Iris pigment epithelial cell (primary cell): ENCODE measurements at places on chromosomes 4 and X.
A peak's percentile ranks its signal among the peaks of the same experiment; 100 is the strongest.

DNA sequence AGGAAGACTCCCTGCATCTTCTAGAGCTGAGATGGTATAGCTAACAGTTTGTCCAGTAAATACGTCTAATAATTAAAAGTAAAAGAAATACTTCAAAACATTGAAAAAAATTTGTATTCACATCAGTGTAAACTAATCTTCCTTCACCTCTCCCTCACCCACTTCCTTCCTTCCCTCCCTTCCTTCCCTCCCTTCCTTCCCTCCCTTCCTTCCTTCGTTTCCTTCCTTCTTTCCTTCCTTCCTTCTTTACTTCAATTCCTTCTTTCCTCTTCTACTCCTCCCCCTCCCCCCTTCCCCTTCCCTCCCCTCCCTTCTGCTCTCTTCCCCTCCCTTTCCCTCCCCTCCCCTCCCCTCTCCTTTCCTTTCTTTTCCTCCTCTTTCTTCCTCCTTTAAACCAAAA is 103.7 kb downstream of the POU4F2 start:
- DNase-seq, result no peak

GRCh38 chrX:72532366-72532765 is 40.3 kb downstream of the HDAC8 start:
- DNase-seq, result peak; percentile 47

- DNase-seq, result no peak
Observed at GRCh38 chr4:87532907-87533306, 3.7 kb upstream of the SPARCL1 start.

DNA sequence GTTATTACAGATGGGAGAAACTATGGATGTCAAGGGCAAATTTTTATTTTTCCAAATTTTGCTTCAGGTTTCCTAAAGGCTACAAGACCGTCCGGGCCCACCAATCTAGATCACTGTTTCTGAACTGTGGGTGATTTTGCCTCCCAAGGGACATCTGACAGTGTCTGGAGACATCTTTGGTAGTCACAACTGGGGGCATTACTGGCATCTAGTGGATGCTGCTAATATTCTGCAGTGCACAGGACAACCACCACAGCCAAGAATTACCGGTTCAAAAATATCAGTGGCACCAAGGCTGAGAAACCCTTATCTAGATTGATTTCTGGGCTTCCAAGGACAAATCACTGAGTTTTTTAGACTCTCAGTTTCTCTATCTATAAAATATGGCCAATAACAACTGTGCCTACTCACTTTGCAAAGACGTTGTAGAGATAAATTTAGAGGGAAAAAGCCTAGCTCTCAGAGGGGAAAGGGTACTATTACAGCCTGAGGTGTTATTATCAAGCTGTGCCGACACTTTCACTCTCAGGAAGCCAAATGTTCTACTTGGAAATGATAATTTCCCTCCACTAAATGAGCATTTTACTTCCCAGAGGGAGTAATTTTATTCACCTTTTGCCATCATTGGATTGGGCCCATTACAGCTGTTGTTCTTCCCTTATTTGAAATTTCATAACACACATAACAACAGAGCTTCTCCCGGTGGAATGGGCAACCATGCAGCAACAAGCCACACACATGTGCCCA is 442.1 kb downstream of the CENPC start:
- no peak for DNase-seq

DNA sequence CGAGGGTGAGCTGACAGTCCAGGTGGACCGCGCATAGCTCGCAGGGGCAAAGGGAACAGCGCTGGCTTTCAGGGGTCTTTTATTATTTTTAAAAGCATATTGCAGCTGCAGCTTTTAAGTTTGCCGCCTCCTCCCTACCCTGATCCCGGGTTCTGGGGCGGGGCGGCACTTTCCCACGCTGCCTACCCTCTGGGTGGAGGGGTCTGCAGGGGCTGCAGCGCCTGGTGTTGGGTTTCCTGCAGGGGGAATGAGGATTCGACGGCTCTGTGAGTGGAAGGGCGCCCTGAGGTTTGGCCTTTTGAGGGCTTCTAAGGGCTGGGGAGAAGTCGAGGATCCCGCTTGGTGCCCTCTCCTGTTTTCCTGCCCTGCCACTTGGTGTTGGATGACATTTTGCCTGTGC is 80.7 kb upstream of the SCML1 start:
- no peak for DNase-seq

GRCh38 chr4:113524096-113524495 is 237.4 kb downstream of the CAMK2D start:
- DNase-seq, result no peak

DNA sequence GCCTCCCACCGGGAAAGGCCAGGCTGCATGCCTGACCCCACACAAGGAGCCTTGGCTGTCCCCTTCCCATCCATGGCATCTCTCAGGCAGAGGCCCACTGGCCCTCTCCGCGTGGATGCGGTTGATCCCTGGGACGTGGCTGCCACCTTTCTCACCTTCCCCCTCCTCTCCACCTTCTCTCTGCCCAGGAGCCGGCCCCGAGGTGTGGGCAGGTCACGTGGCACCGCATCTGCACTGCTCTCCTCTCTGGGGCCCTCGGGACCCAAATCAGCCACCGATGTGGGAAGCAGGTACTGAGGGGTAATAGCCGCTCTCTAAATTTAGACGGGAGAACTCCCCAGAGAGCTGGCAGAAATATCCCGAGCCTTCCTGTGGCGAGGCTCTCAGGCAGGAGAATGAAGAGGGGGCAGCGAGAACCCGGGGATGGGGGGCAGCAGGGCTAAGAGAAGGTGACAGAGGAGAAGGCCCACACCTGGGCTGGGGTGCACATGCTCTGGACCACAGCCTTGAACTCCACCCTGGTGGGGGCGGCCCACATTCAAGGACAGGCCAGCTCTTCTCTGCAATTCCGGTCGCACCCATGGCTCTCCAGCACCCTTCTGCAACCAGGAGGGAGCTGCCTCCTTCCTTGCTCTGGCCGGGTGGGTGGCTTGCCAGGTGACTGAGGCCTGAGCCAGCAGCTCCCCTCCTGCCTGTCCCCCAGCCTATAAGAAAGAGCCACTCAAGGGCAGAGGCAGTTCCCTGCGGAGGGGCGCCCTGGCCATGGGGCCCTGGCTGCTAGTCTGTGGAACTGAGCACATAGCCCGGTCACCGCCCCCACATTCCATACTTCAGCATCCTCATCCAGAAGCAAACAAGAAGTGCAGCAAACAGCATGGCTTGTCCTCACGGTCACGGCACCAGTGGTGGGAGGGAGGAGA is 9.6 kb upstream of the DUSP9 start:
- no peak for DNase-seq

GRCh38 chrX:104697294-104697693 is 131.3 kb downstream of the IL1RAPL2 start:
- DNase-seq, result no peak

DNA sequence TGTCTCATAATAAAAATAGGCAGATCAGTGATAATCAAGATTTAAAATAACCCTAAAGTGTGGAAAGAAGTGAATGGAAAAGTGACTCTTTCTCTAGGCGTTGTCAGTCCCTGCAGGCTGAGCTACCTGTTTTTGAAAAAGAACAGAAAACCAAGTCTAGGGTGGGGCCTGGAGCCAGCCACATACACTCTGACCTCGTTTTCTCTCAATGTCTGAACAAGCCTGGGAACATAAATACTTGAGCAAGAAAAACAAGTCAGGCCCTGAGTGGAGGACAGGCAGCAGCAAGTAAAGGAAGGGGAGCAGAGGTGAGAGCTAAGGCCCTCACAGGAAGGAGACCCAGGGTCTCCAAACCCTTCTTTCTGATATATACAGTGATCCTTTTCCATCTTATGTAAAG is 91.7 kb upstream of the HPF1 start:
- no peak for DNase-seq

DNA sequence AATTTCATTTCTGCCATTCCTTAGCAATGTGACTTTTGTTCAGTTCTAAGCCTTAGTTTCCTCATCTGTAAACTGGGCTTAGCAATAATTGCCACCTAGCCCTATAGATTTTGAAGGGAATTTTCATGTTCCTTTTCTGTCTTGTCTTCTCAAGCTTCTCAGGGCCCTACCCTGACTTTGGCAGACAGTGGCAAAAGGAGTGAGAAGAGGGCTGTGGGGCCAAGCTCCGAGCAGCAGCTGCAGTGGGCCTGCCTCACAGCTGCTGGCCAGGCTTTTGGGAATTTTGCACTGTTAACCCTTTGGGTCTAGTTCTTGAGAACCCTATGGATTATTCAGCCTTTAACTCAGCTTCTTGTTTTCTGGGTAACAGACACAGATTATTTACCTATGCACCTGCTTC is 67.6 kb upstream of the IGSF1 start:
- no peak for DNase-seq

DNA sequence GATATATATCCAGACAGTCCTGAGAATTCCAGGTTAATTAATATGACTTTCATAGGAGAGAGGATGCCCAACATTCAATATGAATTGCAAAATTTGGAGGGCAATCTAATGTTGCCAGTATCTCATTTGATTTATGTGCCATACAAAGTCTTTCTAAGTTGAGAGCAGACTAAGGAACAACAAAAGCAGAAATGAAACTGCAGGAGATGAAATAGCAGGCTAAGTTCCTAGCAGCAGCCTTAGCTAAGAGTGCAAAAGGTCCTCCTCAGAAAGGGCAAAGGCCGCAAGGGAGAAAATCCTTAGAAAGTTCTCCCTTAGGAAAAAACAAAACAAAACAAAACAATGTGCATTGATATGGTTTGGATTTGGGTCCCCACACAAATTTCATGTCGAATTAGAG is 602.9 kb upstream of the HTR2C start:
- DNase-seq, result no peak

DNA sequence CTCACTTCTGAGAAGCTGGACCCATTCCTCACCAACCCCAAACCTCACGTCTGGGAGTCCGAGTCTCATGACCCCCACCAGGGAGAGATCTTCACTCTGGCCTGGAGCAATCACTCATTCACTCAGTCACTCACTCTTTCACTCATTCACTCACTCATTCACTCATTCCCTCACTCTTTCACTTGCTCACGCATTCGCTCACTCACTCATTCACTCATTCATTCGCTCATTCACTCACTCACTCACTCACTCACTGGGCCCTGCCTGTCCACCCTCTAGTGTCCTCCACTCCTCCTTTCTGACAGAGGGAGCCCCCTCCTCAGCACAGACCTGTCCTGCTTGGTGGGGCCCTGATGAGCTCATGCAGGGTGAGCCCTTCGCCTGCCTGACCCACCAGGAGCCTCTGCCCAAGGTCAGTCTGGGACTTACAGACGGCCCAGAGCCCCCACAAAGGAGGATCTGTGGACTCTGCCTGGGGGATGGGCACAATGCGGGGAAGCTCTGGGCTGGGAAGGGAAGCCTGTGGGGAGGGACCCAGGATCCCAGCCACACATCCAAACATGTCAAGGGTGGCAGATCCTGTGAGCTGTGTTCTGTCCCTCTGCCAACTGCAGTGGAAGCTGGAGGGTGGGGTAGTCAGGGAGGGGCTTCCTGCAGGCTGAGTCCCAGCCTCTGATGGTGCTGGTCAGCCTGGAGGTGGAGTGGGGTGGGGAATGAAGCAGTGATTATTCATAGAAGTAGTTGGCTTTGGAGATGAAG is 18.5 kb downstream of the CPZ start:
- DNase-seq, result no peak

GRCh38 chrX:134547047-134547679 is 87.2 kb downstream of the HPRT1 start:
- DNase-seq, result peak; percentile 49

GRCh38 chr4:90120037-90120436 is 7.2 kb upstream of the CCSER1 start:
- no peak for DNase-seq

- DNase-seq, result peak; percentile 93
Observed at GRCh38 chr4:86055898-86056297, 304.0 kb downstream of the MAPK10 start.

- DNase-seq, result no peak
Observed at GRCh38 chrX:117038918-117039440, 576.2 kb upstream of the CT83 start.

DNA sequence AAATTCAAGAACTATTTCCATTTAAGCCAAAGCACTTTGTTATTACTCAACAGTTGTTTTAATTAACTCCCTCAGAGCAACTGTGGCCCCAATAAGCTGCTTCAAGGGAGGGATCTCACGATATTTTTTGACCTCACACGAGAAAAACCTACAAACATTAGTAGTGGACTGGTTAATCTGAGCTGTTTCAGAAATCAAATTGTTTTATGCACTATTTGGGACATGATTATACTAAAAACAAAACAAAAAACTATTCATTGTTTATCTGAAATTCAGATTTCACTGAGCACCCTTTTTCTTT is 74.3 kb downstream of the DCHS2 start:
- no peak for DNase-seq
